ENCODE measurements at places on chromosomes 5 and 9.

DNA sequence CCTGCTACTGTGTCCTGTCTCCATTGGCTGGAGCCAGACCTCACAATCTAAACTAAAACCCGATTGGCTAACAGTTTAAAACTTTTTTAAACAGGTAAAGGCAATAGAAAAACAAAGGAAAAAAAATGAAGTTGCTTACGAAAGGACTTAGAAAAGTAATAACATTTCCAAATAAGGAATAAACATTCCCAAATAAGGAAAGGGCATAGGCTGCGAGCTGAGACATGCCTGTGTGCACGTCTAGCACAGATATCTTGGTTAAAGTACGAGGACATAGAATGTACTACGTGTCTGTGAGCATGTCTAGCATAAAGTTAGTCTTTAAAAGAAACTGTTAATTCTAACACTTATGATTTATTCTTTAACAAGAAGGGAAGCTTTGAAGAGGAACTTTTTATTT is 15.3 kb upstream of the FAM120A start:
- no peak for DNase-seq

- DNase-seq, result no peak
Observed at GRCh38 chr5:94621763-94622162, 3.3 kb downstream of the SLF1 start.

DNA sequence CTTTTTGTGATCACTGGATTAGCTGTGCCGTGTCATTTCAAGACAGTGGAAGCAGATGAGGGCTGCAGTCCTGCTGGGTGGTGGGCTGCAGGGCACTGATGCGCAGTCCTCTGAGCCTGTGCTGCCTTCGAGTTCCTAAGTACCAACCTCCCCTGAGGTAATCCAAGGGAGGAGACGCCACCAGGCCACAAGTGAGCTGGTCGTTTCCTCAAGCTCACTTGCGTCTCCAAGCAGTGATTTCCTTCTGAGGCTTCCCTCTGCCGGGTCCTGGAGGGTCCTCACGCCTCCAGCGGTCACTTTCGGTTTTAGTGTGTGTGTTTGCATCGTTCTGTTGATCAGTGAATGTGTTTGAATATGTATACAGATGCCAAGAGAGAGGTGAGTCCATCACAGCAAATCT is 115.7 kb downstream of the TRIO start:
- no peak for DNase-seq

GRCh38 chr5:108003178-108003577 is 332.4 kb upstream of the EFNA5 start:
- DNase-seq, result no peak

DNA sequence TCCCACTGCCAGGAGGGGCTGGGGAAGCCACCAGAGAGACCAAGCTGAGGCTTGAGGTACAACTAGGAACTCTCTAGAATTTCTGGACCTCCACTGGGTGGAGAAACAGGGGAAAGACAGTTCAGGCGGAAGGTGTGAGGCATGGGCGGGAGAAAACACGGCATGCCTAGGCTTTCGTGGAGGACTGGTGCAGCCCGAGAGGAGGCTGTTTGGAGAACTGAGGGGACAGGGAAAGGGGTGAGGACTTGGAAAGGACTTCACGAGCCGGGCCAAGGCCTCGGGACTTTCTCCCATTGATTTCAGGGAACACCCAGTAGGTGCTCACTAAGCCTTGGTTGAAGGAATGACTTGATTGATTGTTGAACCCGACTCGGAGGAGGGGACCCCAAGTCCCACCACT is 9.5 kb upstream of the ADGRD2 start:
- no peak for DNase-seq

DNA sequence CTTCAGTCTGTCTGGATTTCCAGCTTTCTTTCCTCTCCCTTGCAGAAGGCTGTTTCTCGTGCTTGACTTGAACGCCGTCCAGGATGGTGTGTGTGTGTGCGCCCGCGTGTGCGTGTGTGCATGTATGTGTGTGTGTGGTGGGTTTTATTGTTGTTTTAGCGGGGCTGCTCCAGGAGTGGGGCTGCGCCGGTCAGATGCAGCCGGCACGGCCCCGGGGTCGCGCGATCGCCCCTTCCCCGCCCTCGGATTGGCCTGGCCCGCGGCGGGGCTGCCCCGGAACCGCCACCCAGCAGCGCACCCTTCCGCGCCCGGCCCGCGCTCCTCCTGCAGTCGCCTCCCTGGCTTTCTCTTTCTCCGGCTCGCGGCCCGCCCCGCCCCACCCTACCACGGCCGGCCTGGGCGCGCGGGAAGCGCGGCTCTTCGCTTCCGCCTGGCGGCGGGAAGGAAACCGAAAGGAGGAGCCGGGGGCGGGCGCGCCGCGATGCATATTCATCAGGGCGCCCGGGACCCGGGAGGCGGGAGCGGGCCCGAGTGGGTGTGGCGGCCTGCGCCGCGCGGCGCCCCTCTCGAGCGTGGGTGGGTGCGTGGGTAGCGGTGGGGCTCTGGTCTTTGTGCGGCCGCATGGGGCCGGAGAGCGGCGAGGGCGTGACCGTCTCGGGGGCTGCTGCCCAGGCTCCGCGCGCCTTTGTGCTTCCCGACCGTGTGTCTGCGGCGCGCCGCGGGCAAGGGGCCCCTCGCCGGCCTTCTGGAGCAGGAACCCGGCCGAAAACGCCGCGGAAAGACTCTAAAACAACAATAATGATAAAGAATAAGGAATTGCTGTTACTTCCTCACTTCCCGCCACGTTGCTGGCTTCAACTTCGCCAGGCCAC is 8.5 kb upstream of the NFIB start:
- peak; percentile 78 for DNase-seq

Measured in NCI-H2171 (cell line).